ENCODE measurements at places on chromosomes 12 and 14.

GRCh38 chr12:42039176-42039575, 105.5 kb downstream of the GXYLT1 start:
- no peaks in the 10 kb centered on the region for H3K36me3 ChIP-seq
- no peak for DNase-seq
- H3K27me3 ChIP-seq, result no peaks in the 10 kb centered on the region
- H3K4me1 ChIP-seq, result no peaks in the 10 kb centered on the region
- no peak overlapping the region for H3K4me3 ChIP-seq

DNA sequence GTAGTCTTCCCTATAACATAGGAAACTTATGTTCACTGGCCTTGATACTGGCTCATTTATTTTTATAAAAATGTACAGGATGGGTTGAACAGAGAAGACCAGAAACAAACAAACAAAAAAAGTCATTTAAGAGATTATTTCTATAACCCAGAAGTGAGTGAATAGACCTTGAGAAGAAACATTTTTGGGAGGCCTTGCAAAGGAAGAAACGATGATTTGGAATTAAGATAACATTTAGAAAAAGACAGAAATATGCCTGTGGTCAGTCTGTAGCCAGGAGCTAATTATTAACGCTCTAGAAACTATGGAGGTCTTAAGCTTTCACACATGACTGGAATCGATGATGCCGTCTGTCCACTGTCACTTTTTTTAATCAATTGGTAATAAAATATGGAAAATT, 264.0 kb downstream of the EGLN3 start:
- H3K4me1 ChIP-seq, result no peaks in the 10 kb centered on the region
- H3K27ac ChIP-seq, result no peak overlapping the region
- H3K4me3 ChIP-seq, result no peak overlapping the region
- DNase-seq, result no peak
- H3K36me3 ChIP-seq, result no peaks in the 10 kb centered on the region
- no peaks in the 10 kb centered on the region for H3K27me3 ChIP-seq

GRCh38 chr12:119666900-119667576, 895 bp upstream of the PRKAB1 start:
- no peak overlapping the region for H3K27ac ChIP-seq
- no peak for DNase-seq
- H3K36me3 ChIP-seq, result no peaks in the 10 kb centered on the region
- peaks cover 22% of the 10 kb centered on the region for H3K4me1 ChIP-seq
- peak overlapping the region; percentile 81 for H3K4me3 ChIP-seq
- no peaks in the 10 kb centered on the region for H3K27me3 ChIP-seq

DNA sequence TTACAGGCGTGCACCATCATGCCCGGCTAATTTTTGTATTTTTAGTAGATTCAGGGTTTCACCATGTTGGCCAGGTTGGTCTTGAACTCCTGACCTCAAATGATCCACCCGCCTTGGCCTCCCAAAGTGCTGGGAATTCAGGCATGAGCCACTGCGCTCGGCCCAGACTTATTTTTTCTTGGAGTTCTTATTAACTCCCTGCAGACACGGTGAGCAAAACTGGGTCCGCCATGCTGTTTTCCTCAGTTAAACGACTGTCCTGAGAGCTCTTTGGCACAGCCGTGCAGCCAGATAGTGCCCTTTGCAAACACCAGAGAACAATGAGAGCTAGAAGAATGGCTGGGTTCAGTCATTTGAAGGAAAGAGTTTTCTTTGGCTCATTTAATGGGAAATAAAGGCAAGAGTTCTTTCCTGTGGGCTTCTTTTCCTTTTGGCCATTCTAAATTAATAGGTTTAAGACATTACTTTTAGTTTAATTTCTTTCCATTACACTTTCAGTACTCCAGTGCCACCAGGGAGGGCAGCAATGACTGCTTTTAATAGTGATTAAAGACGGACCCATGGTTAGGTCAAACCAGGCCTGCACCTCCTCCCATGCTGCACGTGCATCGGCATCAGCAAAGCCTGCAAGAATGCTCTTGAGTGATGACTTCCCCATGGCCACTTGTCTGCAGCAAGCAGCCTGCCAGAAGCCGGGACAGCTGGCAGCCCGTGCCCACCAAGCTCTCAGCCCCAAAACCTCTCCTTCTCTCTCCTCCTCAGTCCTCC, 60.7 kb downstream of the VCPKMT start:
- H3K4me1 ChIP-seq, result peaks cover 7% of the 10 kb centered on the region
- H3K27me3 ChIP-seq, result no peaks in the 10 kb centered on the region
- H3K36me3 ChIP-seq, result no peaks in the 10 kb centered on the region
- H3K4me3 ChIP-seq, result no peak overlapping the region

DNA sequence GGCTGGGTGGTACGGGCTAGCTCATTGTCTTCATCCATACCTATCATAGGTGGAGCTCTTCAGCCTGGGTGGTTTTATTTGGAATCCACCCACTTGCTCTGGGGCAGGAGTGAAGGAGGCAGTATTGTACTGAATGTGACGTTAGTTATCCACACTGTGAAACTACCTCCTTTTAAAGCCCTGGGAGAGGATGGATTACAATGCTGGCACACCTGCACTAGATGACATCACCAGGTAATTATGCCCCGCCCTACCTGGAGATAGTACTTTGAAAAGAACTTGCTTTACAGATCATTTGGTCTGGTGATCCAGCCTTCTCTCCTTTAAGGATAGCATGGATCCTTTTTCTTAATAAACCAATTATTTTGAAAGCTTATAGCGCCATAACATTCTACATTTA, 78.0 kb downstream of the B4GALNT3 start:
- H3K4me1 ChIP-seq, result peaks cover 5% of the 10 kb centered on the region
- no peak overlapping the region for H3K4me3 ChIP-seq
- no peak for DNase-seq
- no peaks in the 10 kb centered on the region for H3K27me3 ChIP-seq

DNA sequence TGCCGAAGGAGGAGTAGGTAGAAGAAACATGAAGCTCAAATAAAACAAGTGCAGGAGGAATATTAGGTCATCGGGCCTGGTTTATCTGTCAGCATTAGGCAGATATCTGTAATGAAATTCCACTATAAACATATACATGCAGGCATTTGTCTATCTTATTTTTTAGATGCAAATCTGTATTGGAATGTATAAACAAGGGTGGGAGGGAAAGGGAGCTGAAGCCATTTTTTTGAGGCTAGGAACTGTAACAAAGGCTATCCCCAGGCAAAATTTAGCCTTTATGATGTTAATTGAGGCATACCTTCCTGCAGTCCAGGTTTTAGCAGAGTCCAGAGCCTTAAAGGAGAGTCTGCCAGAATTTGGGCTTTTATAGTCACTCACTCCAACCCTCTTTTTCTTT, 72.5 kb downstream of the PHLDA1 start:
- H3K36me3 ChIP-seq, result no peaks in the 10 kb centered on the region
- H3K4me1 ChIP-seq, result peaks cover 8% of the 10 kb centered on the region
- H3K27ac ChIP-seq, result no peak overlapping the region

DNA sequence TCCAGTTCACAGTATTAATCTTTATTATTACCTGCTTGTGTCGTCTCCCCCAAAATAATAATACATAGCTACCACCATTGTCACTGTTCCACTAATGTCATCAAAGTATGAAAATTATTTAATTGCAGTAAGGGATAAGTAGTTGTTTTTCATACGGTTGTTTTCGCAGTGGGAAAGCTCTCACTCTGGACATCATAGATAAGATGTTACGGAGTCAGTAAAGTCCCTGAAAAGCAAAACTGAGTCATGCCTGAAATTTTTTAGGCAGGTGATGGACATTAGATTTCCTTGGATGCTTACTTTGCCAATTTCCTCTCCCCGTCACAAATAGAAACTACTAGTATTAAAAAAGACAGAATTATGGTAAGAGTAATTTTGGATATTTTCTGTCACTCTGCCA, 13.2 kb downstream of the PNP start:
- H3K36me3 ChIP-seq, result no peaks in the 10 kb centered on the region
- H3K4me3 ChIP-seq, result no peak overlapping the region
- peaks cover 3% of the 10 kb centered on the region for H3K4me1 ChIP-seq
- no peaks in the 10 kb centered on the region for H3K27me3 ChIP-seq

- H3K36me3 ChIP-seq, result peaks cover 8% of the 10 kb centered on the region
- no peak for DNase-seq
- H3K27me3 ChIP-seq, result no peaks in the 10 kb centered on the region
- no peak overlapping the region for H3K4me3 ChIP-seq
- peaks cover 4% of the 10 kb centered on the region for H3K4me1 ChIP-seq
- H3K27ac ChIP-seq, result peak overlapping the region; percentile 22
These were observed 9.6 kb upstream of the GPR84 start for GRCh38 chr12:54373649-54374561.

DNA sequence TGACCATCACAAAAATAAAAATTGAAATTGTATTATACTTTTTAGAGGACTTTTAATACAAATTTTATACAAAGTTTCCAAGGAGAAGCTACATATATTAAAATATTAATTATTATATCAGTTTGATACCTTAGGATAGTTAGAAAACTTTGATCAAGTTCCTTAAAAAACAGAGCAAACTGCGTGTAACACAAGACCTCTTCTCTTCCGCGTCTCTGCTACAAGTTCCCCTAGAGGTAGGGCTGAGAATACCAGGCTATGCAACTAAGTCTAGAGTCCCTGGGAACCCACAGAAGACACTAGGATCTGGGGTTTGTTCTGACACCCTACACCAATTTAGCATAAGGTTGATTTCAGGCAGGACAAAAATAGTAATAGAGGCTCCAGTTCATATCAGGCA, 319.0 kb downstream of the FOXG1 start:
- H3K4me1 ChIP-seq, result no peaks in the 10 kb centered on the region
- no peaks in the 10 kb centered on the region for H3K36me3 ChIP-seq
- no peak for DNase-seq
- H3K27me3 ChIP-seq, result no peaks in the 10 kb centered on the region

DNA sequence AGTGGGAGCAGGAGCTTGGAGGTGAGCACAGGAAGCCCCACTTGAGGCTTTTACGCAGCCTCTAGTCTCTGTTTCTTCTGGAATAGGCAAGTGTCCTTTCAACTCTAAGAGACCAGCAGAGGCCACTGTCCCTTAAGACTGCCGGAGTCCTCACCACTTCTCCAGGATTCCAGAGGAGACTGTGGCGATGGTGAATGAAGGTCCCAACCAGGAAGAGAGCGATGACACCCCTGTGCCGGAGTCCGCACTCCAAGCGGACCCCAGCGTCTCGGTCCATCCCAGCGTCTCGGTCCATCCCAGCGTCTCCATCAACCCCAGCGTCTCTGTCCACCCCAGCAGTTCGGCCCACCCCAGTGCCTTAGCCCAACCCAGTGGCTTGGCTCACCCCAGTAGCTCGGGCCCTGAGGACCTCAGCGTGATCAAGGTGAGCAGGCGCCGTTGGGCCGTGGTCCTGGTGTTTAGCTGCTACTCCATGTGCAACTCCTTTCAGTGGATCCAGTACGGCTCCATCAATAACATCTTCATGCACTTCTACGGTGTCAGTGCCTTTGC, 442 bp downstream of the FLVCR2 start:
- peak; percentile 66 for DNase-seq
- H3K27me3 ChIP-seq, result no peaks in the 10 kb centered on the region
- H3K4me1 ChIP-seq, result peaks cover 11% of the 10 kb centered on the region
- H3K27ac ChIP-seq, result peak overlapping the region; percentile 76

DNA sequence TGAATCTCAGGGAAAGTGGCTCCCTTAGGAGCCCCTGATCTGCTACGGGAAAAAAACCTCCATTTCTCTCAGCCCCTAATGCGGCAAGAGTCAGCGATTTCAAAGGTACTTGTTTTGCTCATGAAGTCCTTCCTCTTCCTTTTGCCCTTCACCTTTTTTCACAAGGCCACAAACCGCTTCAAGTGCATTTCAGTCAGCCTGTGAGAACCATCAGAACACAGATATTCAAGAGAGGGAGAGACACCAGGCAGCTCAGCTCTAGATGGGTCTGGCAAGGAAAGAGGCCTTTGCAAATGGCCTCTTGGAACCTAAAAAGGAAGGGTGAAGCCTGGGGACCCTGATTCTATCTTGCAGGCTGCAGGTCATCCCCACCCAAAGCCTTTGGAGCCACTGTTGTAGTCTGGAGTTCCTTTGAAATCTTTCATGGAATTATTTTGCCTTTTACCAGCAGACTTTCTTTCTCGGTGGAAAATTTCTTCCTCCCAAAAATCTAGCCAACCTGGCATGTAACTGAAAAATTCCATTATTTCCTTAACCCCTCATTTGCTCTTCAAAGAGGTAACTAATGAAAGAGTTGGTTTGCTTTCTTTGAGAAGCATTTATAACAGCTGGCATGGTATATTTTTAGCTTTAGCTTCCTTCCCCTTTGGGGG, 145.0 kb downstream of the SAMD4A start:
- no peaks in the 10 kb centered on the region for H3K27me3 ChIP-seq
- peak overlapping the region; percentile 16 for H3K4me3 ChIP-seq
- H3K4me1 ChIP-seq, result peaks cover 72% of the 10 kb centered on the region
- H3K27ac ChIP-seq, result peak overlapping the region; percentile 85
- no peak for DNase-seq
- H3K36me3 ChIP-seq, result no peaks in the 10 kb centered on the region

GRCh38 chr14:99892406-99892805, 99.2 kb downstream of the EML1 start:
- no peaks in the 10 kb centered on the region for H3K4me1 ChIP-seq
- H3K36me3 ChIP-seq, result no peaks in the 10 kb centered on the region
- H3K27ac ChIP-seq, result peak overlapping the region; percentile 25
- DNase-seq, result no peak
- no peaks in the 10 kb centered on the region for H3K27me3 ChIP-seq
- H3K4me3 ChIP-seq, result no peak overlapping the region

GRCh38 chr12:131934535-131934934, 5.5 kb downstream of the PUS1 start:
- no peak for DNase-seq
- H3K4me3 ChIP-seq, result no peak overlapping the region
- peaks cover 46% of the 10 kb centered on the region for H3K36me3 ChIP-seq
- no peak overlapping the region for H3K27ac ChIP-seq

- peaks cover 3% of the 10 kb centered on the region for H3K4me1 ChIP-seq
- H3K36me3 ChIP-seq, result no peaks in the 10 kb centered on the region
- DNase-seq, result no peak
- H3K27me3 ChIP-seq, result no peaks in the 10 kb centered on the region
- H3K4me3 ChIP-seq, result peak overlapping the region; percentile 99
These were observed 536 bp downstream of the TM7SF3 start for GRCh38 chr12:27013611-27014084.

GRCh38 chr12:12476857-12477531, 85.7 kb downstream of the DUSP16 start:
- H3K27me3 ChIP-seq, result no peaks in the 10 kb centered on the region
- no peak for DNase-seq
- no peak overlapping the region for H3K27ac ChIP-seq
- H3K36me3 ChIP-seq, result peaks cover 45% of the 10 kb centered on the region
- H3K4me3 ChIP-seq, result no peak overlapping the region
- H3K4me1 ChIP-seq, result no peaks in the 10 kb centered on the region

DNA sequence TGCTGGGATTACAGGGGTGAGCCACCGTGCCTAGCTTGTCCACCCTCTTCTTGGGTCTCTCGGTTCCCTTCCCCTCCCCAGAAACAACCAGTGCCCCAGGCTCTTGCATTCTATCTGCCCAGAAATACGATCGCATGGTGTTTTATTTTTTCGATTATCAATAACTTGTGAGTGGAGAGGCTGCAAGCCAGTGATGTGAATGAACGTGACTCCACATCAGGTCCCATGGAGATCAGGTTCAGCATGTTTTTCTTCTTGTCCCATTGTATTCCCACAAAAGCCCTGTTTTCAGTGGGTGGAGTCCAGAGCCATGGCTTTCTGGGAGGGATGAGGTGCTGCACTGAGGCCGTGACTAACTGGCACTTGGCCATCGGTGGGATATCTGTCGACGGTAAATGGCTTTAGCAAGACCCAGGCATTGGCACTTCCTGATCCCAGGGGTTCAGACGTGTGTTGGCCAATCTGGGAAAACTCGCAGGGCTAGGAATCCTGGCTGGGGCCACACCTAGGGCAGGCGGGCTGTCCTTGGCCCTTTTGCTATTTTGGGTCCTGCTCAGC, 12.7 kb upstream of the HNF1A start:
- no peaks in the 10 kb centered on the region for H3K36me3 ChIP-seq
- no peaks in the 10 kb centered on the region for H3K4me1 ChIP-seq
- H3K27ac ChIP-seq, result no peak overlapping the region

GRCh38 chr12:11881835-11882234, 188.9 kb upstream of the BCL2L14 start:
- H3K4me3 ChIP-seq, result no peak overlapping the region
- H3K36me3 ChIP-seq, result peaks cover 18% of the 10 kb centered on the region
- peaks cover 19% of the 10 kb centered on the region for H3K4me1 ChIP-seq
- no peaks in the 10 kb centered on the region for H3K27me3 ChIP-seq
